Fibroblast of the conjunctiva (primary cell): ENCODE measurements at places on chromosomes 11 and 22.

DNA sequence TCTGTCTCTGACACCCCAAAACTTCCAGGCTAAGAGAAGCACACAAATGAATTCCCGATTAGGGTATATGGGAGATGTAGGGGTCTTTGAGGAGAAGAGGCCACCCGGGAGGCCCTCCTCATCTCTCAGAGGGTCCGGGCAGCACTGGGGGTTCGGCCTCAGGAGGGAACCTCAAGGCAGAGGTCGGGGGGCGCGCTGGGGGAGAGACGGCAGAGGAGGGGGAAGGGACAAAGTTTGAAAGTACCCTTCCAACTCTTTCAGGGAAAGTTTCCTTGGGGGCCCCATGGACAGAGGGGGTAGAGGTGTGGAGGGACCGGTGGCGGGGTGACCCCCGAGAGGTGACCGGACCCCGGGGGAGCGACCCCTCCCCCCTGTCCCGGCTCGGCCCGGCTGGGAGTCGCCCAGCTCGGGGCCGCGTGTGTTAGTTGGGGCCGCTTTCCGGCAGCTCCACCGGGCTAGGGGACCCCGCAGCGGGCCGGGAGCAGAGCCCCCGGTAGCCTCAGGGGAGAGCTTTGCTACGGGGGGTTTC lies 3.3 kb upstream of the GCAT start:
- DNase-seq, result no peak

DNA sequence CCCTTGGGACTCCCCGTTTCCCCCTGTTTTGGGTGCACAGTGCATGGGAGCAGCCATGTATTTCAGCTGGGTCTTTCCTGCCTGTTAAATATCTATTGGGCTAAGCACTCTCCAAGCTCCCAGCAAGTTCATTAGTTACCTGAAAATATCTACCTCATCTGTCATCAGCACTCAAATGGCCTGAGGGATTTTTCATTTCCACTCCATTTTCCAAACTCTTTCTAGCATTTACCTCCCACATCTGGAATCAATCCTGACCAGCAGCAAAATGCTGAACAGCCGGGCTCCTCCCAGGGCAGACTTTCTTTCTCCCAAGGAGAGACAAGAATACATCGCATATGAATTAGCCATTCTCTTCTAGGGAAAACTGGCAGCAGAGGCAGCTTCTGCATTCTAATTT lies 273.5 kb upstream of the MPPED2 start:
- DNase-seq, result no peak

GRCh38 chr11:44931466-44931865 lies 19.2 kb downstream of the TP53I11 start:
- no peak for DNase-seq

DNA sequence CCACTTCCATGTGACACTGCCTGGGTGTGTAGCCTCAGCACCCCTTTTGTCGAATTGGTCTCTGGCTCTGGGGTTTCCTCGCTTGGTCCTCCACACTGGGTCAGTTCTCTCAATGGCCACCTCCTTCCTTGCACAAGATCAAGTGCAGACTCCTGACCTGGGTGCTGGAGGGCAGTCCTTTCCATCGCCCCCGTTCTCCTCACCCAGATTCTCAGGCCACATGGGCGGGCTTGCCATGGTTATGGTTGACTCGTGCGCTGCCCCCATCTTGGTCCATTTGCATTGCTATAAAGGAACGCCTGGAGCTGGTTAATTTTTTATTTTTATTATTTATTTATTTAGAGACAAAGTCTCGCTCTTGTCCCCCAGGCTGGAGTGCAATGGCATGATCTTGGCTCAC lies 5.5 kb upstream of the PARVB start:
- DNase-seq, result no peak

GRCh38 chr11:125593114-125593820 lies 615 bp downstream of the STT3A start:
- DNase-seq, result no peak

DNA sequence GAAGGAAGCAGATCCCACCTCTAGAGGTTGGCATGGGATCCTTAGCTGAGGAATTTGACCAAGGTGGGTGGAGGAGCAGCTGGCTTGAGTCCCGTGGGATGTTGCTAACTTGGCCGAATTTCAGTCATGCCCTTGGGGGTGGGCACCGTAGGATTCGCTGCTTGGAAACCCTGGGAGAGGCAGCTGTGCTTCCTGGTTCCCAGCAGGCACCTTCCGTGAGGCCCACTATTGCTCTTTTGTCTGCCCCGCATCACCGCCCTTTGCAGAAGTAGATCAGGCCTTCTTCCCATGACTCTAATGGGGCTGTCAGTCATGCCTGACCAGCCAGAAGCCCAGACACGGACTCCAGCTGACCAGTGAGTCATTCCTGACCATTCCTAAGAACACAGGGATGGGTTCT lies 292.3 kb upstream of the SYN3 start:
- DNase-seq, result no peak

DNA sequence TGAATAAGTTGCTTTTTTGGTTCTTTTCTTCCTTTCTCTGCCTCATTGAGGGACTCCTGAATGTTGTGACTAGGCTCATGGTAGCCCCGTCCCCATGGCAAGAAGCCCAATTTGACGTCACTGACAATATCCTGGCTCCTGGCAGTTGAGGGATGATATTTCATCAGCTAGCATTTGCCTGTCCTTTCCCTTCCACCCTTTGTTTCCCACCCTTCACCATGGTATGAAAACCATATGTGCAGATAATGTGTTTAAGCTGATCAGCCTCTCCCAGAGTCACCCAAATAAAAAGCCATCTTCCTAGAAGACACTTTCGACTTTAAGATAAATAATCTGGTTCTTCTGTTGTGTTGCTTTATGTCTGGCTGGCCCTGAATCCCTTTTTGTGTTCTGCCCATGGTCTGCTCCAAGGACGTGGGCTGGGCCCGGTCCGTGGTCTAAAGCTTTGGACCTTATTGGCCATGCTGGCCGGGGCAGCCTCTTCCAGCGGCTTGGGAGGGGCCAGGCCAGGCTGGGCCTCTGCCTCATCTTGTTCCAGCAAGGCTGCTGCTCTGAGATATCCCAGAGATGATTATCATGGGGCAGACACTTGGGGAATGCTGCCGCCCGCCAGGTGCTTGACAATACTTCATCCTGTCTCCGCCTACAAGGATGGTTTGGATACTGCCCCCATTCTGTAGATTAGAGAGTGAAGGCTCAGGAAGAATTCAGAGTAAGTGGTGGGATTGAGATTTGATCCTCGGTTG lies 5.1 kb downstream of the TSPAN18 start:
- no peak for DNase-seq

GRCh38 chr11:19730373-19730772 lies 17.7 kb downstream of the NAV2 start:
- no peak for DNase-seq

DNA sequence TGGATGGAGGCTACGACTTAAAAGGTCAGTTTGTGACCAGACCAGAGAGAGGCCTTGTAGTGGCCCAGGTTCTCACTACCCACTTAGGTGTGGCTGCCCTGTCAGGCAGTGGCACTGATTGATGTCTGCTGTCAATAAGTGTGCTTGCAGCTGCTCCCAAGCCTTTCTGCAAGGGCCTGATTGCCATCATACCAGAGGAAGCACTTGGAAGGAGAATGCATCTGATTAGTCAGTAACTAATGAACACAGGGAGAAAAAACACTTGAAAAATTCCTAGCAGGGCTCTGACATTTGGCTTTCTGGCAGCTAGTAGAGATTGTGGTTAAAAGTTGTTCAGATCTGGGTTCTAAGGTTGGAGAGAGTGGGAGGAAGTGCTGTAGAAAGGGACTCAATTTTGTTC lies 107.5 kb downstream of the NAV2 start:
- DNase-seq, result no peak

GRCh38 chr22:42134100-42135020 lies 3.8 kb upstream of the CYP2D6 start:
- DNase-seq, result no peak

DNA sequence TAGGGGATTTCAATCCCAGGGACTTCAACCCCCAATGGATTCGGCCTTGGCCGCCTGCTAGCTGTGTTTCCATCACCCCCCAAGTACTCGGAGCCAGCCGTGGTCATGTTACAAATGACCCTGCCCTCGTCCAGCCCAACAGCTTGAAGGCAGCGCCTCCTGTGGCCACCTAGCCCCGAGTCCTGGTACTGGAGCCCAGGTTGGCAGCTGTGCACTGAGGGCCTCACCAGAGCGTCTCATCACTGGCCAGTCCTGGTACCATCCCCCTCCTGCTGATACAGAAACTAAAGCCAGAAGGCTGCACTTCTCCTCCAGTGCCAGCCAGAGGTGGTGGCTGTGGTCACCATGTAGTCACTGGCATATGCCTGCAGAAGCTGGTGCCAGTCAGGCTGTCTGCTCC lies 44.9 kb upstream of the FADD start:
- no peak for DNase-seq

GRCh38 chr11:9193316-9193715 lies 71.8 kb downstream of the DENND5A start:
- no peak for DNase-seq

- no peak for DNase-seq
These were observed 252.4 kb downstream of the GRM5 start for GRCh38 chr11:88813233-88813915.

GRCh38 chr11:14318581-14318981 lies 40.4 kb downstream of the RRAS2 start:
- DNase-seq, result no peak

DNA sequence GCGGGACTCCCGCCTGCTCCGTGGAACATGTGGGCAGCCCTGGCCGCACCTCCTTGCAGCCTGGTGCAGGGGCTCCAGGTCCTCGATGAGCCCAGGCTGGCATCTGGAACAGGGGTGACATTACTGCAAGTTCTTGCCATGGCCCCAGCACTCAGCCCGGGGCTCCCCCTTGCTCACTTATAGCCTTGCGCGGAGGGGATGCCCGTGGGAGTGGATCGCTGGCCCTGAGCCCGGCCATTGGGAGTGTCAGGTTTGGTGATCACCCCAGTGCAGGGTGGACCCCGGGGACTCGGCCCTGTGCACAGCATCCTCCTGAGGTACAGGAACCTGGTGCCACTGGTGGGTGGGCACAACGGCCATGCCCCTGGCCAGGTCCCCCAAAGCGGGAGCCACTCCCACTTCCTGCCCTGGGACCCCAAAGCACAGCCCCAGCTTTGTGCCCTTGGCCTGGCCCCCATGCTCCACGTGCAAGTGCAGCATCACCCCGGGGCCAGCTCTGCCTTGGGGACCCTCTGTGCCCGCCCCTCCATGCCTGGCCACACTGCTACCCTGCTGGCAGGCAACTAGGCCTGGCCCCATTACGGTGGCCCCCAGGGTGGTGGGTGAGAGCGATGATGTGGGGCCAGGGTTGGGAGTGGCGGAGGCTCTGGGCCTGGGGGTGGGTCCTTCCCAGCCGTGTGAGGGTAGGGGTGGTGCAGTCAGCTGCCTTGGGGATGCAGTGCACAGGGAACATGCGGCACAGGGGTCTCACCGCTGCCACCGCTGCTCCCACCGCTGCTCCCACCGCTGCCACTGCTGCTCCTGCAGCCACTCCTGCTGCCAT lies 439.8 kb downstream of the TBC1D22A start:
- DNase-seq, result no peak

GRCh38 chr22:50001388-50002231 lies 11.0 kb downstream of the IL17REL start:
- DNase-seq, result no peak

- DNase-seq, result peak; percentile 83
These were observed 22.7 kb downstream of the BTBD10 start for GRCh38 chr11:13440100-13440855.

DNA sequence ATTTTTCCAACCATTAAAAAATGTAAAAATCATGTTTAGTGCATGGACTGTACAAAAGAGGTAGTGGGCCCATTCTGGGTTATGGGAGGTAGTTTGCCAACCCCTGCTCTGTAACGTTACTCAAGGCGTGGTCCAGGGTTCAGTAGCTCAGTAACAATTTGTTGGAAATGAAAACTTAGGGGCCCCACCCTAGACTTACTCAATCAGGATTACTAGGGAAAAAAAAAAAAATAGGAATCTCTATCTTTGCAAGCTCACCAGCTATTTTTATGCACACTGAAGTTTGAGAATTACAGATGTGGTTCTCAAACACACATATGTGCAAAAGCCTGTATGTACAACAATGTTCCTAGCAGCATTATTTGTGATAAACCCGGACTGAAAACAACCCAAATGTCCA lies 17.3 kb upstream of the LMO2 start:
- no peak for DNase-seq

GRCh38 chr11:107859459-107860239 lies 1.1 kb upstream of the SLC35F2 start:
- DNase-seq, result no peak

DNA sequence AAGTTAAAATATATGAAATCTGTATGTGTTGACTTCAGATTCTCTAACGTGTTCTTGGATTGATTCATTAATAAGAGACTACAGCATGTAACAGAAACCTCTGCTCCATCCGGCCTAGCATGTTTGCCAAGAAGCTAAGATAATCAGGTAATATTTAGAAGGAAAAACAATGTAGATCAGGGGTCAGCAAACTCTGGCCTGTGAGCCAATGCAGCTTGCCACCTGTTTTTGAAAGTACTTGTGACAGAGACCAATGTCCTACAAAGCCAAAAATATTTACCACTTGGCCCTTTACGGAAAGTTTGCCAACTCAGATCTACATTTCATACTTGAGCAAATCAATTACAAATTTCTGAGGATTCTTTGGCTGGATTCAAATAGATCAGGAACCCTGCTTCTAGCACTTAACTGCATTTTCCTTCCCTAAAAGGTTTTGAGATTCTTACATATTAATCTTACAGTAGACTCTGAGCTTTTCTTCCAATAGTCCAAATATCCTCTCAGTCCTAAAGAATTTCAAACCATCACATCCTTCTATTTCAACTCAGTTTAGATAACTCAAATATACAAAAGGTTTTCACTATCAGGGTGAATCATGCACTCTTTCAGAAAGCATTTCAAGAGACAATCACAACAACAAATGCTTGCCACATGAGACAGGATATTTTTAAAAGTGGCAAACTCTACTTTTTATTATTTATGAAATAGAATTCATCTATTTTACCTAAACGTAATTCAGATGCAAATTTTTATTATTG lies 29.5 kb downstream of the APOL5 start:
- DNase-seq, result no peak

GRCh38 chr11:71936825-71937224 lies 8.0 kb downstream of the RNF121 start:
- no peak for DNase-seq

GRCh38 chr22:36238373-36239149 lies 766 bp downstream of the APOL2 start:
- no peak for DNase-seq

DNA sequence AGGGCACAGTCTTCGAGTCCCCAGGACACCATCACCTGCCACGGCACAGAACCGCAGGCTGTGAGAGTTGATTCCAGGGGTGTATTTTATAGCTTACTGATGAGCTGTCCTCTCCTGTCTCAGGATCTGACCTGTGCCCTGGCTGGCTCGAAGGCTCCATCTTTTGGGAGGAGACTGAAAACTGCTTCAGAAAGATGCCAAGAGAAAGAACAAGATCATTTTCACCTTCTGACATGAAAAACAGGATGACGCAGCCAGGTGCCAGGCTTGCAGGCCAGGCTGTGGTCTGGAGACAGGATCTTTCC lies 2.2 kb downstream of the MRGPRD start:
- DNase-seq, result no peak
